Erythroblast (primary cell): ENCODE measurements at places on chromosomes 1 and 21.

DNA sequence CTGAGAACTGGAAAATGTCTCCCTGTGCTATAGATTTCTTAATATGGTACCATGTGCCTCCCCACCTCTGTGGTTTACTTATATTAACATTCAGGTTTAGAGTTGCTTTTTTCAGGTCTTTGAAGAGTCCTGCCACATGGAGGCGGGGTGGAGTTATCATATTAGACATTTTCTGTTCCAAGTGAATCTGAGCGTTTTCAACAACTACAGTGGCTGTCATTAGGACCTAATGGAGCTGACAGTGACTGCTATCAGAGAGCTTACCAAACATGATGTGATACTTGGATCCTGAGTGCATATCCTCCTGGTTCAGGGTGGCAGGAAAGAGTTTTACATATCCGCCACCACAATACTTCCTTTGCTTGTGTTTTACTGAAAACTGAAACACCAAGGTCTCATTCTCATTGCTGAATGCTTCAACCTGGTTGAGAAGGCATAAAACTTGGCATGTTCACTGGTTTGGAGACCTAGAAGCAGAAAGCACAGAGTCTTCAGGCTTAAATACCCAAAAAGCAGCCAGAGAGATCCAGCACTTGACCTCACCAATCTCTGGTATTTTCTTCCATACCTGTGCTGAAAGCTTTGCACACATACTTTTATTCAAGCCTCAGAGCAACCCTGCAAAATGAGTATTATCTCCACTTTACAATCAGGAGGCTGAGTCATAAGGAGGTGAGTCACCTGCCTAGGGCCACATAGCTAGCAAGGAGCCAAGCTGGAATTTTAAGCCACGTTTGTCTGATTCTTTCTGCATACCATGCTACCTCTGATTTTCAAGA is 47.4 kb upstream of the OSBPL9 start:
- peak; percentile 28 for DNase-seq

GRCh38 chr1:49651136-49651535 is 372.6 kb downstream of the AGBL4 start:
- DNase-seq, result no peak

DNA sequence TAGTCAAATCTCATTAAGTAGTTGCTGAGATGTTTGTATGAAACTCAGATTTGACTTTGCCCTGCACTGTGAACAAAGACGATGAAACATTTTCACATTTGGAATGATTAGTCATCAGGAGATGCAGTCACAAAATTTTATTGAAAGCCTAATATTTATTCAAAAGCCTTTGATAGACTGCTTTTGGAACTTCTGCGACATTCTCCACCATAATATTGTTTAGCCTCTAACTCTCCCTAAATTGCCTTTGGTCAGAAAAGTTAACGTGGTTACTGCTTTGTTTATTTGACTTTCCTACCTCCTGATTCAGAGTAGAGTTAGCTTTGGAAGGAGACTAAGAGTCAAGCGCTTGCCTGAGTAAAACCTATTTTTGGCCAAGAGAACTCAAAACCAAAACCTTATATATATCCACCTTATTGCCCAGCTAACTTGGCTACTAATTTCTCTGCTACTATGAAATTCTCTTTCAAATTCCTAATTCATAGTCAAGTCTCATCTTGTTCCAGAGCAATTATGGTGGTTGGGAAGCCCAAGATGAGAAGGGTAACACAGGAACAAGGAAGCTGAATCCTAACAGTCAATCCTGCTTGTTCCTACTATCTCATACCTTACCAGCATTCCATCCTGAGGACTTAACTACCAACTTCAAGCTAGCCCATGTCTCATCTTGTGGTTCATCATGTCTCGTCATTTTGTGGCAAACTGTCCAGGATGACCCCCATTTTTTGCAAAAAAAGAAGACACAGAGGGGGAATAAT is 429.6 kb downstream of the USP25 start:
- no peak for DNase-seq

- DNase-seq, result no peak
These were observed 34.9 kb upstream of the LYPLAL1 start for GRCh38 chr1:219138747-219139146.

DNA sequence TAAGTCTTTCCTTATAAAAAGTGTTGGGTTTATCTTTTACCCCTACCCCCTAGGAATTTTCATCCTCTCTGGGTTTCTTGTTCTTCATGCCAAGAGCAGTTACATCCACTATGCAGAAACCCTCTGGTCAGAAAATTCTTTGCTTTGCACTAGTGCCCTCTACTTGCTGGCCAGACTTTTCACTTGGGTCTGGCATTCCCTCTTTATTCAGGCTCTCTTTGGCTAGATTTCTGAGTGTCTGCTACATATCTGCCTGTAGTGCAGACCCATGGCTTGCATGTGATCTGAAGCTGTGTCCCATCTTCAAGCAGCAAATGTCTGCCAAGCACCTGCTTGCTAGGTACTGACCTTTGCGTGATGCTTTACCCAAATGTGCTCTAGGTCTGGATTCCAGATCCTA is 237.0 kb downstream of the GPATCH2 start:
- no peak for DNase-seq

GRCh38 chr1:67146539-67146938 is 11.8 kb upstream of the C1orf141 start:
- DNase-seq, result no peak

GRCh38 chr1:218748071-218748470 is 402.9 kb downstream of the TGFB2 start:
- no peak for DNase-seq

- DNase-seq, result peak; percentile 79
These were observed 113.1 kb upstream of the IRF2BP2 start for GRCh38 chr1:234722904-234723720.

DNA sequence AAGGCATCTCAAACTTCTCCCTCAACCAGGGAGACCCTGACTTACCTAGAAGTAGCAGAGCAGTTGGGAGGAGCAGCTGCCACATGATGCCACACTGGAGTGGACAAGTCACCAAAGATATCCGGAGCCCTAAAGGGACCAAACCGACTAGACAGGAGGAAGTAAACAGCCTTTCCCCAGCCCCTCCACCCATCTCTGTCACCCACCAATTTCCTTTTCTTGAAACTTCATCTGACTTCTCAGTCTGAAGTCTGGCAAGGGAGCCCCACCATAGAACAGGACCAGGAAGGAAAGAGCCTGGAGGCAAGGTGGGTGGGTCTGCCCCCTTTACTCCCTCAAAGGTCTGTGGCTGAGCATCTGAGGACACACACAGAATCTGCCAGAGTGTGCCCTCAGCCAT is at the start of gene FCGR3A:
Gene FCGR3A (minus strand): TSS at position 167 of the 400 bp plus-strand sequence. CDS start 82 bp downstream, at position 85.
- no peak for DNase-seq
